ACHN (cell line): ENCODE measurements at places on chromosomes 5 and 9.

DNA sequence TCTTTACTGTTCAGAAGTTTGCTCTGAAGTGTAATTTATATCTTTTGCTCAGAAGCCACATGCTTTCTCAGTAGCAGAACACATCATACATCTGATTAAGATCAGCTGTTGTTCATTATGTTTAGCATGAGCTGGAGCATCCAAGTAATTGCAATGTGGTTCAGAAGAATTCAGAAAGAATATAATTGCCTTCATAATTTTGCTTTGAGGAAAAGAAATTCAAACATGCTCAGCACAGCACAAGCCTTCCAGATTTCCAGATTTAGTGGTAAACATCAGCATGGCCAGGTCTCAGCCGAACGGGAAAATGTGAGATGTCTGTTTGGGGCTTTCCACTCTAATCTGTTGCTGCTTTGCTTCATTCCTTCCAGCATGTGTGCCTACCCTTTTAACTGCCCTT, 65.9 kb downstream of the ITGA1 start:
- DNase-seq: no peak

GRCh38 chr5:34412736-34413135, 243.4 kb upstream of the RAI14 start:
- DNase-seq: no peak

DNA sequence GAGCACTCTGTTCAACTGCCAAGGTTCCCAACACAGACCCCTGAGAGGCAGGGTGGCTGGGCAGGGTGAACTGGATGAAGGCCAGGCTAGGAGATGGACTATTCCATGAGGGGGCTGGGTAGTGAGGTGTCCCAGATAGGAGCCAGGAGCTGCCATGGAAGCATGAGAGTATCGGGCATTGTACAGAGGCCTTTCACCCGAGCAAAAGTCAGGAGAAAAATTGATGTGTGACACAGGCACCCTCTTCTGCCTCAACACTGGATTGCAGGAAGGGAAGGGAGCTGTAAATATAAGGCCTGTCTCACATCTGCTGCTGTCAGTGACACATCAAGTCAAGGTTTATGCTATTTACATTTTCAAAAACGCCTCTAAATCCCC, 74.6 kb downstream of the UBAP1 start:
- DNase-seq: peak; percentile 35

DNA sequence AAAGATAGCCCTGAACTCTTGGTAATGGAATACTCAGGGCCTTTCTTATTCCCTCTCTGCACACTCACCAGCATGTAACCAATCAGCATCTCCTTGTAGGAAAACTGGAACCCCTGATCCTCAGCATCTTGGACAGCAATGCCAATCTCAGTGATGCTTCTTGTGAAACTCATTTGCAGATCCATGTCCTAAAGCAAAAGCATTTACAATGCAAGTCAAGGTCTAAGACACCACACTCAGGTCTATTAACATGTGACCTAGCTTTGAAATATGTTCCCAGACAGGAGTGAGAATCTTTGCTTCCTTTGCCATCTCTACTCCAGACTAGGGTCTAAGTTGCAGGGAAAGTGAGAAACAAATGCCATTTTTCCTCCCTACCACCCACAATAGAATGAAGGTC, 38.2 kb downstream of the MROH2B start:
- DNase-seq: no peak

DNA sequence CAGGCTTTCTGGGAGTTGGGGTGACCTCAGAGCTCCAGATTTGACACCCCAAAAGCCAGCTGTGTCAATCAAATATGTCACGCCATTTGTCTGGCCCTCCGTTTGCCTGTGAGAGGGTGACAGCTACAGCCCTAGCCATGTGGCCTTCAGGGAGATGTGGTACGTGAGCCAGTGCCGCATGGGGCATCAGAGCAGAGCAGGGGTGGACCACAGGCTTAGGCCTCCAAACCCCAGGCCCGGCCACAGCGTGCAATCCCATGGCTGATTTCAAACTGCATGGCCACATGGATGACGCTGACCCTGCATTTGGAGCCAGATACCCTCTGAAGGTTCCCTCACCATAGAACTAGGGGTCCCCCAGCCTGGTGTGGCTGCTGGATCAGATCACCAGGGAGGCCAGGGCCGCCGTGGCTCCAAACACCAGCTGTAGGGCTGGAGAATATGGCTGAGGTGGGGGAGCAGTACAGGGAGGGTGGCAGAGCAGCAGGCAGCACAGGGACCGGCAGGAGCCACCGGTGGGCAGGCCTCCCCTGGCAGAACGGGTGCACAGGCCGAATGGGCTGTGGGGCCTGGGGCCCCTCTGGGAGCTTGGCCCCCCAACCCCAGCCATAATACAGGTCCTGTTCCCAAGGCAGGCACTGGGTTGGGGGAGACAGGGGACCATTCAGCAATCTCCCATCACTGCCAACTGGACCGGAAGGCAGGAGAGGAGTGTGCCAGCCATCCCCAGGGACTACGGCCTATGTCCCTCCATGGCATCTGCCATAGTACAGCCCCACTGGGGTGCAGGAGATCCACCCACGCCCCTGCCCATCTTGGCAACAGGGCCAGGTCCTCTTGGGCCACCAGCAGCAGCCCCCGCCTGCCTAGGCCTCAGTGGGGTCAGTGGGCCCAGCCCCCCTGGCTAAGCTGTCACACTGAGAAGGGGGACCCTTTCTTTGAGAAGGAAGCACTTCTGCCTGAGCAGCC, 1.5 kb downstream of the SAPCD2 start:
- no peak for DNase-seq

DNA sequence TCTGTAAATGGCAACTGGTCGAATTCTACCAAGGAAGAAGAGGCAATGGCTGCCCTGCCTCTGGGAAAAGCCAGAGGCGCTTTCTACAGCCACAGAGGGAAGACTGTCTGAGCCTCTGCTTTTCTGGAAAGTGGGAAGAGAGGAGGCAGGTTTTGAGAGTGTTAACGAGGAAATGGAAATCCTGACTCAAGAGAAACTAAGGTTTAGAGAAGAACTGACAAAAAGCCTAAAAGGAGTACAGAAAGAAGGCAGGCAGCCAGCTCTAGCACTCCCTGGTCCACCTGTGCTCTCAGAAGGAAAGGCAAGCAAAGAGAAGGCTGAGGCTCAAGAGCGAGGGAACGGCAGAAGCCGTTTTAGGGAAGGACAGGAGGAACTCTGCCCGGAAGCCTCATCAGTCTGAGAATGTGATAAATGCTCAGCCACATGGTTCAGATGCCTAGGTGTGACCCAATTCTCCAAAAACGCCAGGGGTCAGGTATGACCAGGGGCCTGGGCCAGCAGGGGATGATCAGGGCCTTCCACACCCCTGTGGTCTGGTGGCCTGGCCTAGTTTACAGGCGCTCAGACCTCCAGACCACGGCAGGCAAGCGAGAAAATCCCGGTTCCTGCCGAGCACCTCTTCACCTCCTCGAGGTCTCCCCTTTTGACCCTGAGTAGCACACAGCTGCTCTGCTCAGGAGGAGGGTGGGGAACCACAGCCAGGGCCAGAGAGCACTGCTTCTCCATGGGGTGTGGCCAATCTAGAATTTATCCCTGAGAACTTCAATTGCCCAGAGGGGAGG, 79.9 kb upstream of the FBXW11 start:
- DNase-seq: no peak

DNA sequence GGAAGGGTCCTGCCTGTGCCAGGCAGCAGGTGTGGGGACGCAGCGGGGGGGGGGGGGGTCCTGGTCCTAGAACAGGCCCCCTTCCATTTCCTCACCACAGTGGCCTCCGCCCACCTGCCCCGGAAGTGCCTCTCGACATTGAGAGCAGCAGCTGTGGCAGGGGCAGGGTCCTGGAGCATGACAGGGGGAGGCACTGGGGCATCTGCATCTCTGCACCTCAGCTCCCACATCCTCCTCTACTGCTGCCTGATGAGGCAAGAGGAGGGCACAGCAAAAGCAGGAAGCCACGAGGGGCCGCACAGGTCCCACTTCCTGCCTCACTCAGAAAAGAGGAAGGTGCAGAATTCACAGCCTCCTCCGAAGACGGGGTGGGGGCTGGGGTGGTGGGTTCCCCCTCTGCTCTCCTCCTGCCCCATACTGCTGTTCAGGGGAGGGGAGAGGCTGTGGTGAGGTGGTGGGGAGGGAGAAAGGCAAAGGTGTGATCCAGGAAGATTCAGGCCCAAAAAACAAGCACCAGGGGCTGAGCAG, 14.8 kb downstream of the AKNA start:
- DNase-seq: no peak

DNA sequence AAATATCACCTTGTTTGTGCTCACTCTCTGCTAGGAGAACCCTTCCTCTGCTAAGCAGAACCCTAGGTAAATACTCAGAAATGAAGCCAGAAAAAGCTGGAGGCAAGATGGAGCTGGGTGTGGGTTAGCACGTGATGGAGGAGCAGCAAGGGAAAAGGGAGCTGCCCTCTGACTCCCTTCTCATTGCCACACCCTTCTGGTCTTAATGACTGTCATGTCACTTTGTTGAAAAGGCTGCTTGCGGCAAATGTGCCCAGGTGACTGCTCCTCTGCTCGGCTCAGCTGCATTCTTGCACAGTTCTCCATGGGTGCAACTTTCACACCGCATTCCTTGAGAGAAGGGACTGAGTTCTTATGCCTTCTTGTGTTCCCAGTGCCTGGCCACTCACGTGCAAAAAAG, 36.4 kb upstream of the TBC1D2 start:
- DNase-seq: no peak
